ENCODE measurements at places on chromosomes 1 and 21. TPM values are rescaled to one million over a fixed set of nuclear protein-coding genes. Genes with fewer than 3 reads are reported as not detected.

PODN gene
- not detected for total RNA-seq

PRRX1 gene
- not detected for total RNA-seq

CASZ1 gene
- 6.9 TPM for total RNA-seq

C1orf94 gene
- total RNA-seq = not detected

GPR3 gene
- 3.4 TPM for total RNA-seq

DNA sequence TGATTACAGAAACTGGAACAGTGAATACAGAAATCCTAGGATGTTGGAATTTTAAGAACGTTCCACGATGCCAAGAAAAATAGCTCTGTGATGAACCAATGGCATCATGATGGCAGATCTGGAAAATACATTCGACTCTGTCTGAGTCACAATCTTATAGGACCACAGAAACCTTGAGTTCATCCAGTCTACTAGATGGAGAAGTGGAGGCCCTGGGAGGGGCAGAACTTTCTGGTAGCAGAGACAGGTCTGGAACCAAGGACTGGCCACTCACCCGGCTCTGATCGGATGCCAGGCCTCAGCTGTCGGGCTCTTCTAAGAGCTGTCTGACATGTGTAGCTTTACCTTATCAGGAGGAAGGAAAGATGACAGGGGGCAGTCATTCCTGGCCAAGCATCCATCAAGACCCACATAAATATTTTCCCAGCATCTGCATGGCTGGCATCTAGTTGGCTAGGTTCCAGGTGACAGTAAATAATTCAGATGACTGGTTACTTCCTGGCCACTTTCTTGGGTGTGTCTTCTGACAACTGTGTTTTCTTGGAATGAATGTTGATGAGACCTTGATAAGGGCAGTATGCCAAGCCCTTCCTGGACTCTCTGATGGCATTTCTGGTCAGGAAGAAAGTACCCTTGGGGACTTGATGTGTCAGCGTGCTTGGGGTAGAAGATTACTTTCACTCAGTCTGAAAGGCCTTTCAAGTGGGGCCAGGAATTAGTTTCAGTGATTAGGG lies 72.6 kb upstream of the TRABD2B start:
- no peak for DNase-seq

DNA sequence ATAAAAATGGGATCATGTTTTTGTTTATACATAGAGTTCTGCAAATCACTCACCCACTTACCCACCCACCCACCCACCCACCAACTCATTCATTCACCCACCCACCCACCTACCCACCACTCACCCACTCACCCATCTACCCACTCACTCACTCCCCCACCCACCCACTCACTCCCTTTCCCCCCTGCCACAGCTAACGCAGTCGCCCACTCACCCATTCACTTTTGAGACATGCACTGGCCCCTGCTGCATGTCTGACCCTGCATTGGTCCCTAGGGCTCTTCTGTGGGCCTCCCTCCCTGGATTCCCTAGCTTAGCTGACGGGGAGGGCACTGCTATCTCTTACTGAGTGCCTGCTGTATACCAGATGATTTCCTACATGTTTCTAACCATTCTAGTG lies 100.4 kb upstream of the CSF3R start:
- no peak for DNase-seq

DNA sequence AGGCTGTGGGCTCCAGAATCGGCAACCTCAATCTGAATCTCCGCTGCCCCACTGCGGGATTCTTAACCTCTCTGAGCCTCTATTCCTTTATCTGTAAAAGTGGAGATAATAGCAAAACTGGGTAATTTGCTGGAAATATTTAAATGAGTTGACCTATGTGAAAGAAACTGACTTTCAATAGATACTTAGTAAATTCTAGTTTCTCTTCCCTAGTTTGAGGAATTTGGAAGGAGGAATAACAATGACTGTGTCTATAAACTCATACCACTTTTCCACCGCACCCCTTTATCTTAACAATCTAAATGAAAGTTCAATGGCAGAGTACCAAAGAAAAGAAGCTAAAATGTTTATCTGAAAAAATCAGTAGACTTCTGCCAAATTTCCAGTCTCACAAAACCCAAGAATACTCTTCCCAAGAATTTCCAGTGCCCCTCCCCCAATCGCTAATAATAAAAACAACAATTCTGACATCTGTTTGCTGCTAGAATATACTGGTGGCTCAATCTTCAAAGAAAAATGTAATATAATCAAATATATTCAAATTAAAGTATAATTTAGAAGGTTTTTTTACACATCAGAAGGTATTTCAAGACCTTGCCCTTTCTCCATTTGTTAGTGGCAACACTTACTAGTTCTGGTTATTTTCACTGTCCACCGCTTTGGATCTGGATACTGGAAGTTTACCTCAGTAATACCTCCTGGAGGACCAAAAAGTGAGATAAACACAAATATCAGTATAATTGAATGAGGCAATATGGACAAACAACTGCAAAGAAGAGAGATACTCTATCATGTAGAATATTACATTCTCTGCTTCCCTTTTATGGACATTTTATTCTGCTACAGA lies 171.2 kb downstream of the LTN1 start:
- no peak for DNase-seq

DNA sequence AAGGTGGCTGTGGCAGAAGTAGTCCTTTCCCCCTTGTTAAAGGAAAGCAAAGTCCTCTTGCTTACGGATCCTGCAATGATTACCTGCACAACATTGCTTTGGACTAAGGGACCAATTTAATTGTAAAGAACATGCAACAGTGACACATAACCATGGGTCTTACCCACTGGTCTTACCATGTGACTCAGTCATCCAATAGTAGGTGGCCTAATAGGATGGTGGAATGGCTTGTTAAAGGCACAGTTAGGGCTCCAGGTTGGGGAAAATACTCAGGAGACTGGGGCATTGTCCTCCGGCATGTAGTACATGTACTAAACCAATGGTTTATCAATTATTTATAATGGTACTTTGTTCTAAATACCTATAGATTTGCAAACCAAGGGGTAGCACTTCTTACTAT lies 2.1 kb upstream of the YIPF1 start:
- no peak for DNase-seq

DNA sequence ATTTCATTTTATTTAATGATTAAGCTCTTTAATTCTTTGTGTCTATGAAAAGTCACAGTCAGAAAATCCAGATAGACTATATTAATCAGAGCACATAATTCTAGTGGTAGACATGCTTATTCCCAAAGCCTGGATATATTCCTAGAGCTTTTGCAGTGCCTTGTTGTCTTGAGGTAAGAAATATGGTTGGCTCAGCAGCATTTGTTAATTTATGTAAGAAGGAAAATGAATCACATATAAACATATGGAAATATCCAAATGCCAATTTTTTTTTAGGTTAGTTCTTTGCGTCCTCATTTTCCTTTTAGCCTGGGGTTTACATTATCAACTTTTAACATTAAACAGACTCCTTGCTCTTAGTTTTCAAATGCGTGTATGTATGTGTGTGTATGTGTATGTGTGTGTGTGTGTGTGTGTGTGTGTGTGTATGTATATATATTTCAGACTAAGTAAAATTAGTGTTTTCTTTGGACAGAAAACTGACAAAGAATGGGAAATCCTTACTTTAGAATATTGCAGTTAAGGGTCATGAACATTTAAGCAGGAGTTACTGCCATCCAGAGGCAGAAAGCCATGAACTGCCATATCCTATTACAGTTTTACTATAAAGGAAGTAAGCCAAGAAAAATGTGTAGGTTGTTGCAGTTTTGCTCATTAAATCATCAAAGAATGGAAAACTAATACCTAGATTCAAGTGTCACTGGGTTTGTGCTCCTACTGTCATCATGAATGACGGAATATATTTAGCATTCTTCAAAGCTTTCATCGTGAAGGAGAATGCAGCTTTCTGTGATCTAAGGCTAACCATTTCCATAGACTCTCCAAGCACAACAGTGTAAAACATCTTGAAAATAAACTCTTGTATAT lies 477.1 kb upstream of the NR5A2 start:
- DNase-seq = no peak

- DNase-seq = no peak
These were observed 71.1 kb upstream of the ERRFI1 start for GRCh38 chr1:8097077-8097799.

- DNase-seq = peak; percentile 92
These were observed at the start of gene C1orf174 for GRCh38 chr1:3900150-3900968. C1orf174 (minus strand) TSS chr1:3900272; CDS start chr1:3900186, 86 bp downstream.

GRCh38 chr1:215776336-215776735 lies 209.2 kb downstream of the KCTD3 start:
- no peak for DNase-seq

GRCh38 chr1:44544960-44545359 lies 129.3 kb downstream of the TMEM53 start:
- DNase-seq = no peak

- no peak for DNase-seq
These were observed 59.5 kb downstream of the TBCE start for GRCh38 chr1:235426680-235427079.
